ENCODE measurements at places on chromosomes 16 and 17.

DNA sequence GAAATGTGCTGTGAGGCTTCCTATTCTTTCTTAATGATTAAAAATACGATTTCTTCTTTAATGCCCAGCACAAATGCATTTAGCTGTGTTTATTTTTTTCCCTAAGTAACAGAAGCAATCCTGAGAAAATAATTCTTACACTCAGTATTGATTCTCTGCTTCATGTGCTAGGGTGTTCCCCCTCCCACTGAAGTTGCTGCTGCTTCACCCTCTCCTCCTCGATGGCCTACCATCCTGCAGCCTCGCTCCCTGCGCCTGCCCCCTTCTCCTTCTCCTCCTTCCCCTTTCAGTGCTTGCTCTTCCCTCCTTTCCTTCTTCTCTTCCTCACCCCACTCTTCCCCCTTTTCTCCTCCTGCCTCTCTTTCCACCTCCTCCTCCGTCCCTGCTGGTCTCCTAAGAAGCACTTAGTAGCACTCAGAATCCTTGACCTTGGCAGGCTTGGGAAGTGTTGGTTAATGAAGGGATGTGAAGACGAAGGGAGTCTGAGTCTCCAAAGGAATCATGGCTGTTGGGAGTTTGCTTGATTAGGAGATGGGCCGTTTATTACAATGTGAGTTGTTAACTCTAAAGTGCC, 119.7 kb downstream of the RPTOR start:
- no peak for DNase-seq

GRCh38 chr17:50093807-50094206, 1.3 kb upstream of the PDK2 start:
- no peak for DNase-seq

DNA sequence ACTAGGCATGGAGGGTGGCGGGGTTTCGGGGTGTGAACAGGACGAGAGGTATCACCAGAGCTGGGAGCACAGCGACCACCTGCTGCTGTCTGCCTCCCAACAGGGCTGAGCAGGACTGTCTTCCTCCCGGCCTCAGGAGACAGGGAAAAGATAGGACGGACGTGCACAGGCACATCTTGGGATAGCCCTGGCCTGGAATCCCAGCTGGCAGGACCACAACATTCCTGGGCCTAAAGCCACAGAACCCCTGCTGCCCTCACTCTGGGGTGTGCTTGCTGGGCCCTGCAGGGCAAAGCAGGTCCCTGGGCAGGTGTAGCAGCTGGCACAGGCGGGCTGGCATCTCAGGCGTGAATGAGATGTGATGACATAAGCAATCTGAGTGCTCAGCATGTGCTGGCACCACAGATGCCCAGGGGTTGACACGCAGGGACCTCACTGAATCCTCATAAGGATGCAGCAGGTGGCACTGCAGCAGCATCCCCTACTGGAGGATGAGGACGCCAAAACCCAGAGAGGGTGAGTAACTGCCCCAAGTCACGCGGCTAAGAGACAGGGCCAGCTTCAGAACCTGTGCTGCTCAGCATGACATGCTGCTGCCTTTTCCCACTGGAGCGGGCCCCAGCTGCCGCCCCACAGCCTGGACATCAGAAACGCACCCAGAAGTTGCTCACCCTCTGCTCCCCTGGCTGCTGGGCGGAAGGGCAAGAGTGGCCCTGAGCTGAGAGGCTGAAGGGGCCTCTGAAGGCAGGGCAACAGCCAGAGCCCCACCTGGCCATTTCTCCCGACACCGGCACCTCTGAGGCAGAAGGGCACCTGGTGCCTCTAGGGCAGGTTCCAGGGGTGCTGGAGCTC, 7.1 kb downstream of the CORO7 start:
- no peak for DNase-seq

DNA sequence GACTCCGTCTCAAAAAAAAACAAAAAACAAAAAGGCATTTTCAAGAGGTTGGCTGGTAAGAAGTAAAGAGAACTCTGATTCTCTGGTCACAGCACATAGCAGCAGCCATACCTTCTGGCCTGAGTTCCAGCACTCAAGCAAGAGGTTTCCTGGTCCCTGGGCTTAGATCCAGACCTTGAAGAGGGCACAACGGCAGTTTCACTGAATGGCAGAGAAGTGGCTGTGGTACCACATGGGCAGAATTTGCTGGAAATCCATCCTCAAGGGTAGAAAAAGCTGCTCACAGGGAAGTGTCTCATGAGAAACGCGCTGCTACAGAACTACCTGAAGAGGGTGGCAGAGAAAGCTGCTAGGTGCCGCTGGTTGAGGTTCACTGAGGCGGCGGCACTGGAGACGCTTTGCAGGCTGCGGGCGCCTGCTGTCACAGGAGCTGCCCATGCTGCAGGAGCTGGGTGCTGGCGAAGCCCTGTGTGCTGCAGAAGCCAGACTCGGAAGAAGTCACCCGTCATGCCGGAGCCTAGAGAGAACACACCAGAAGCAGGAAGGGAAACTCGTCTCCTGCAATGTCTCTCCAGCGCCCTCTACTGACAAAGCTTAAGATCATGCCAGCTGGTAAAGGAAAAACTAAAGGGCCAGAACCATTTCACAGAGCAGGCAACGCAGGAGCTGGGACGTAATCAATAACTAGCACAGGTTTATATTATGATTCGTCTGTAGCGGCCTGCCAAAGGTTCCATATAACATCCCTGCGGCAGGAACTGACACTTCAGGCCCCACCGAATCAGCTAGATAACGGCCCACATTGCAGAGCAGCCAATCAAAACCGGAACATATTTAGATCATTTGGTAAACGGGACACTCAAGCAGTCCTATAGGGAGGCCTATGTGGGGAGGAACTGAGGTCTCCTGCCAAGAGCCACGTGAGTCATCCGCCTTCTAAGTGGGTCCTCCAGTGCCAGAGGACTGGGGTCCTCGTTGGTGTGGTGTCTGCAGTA, 5.4 kb upstream of the ZNF213 start:
- peak; percentile 59 for DNase-seq

GRCh38 chr16:17724242-17724898, 253.6 kb upstream of the XYLT1 start:
- DNase-seq, result peak; percentile 48

DNA sequence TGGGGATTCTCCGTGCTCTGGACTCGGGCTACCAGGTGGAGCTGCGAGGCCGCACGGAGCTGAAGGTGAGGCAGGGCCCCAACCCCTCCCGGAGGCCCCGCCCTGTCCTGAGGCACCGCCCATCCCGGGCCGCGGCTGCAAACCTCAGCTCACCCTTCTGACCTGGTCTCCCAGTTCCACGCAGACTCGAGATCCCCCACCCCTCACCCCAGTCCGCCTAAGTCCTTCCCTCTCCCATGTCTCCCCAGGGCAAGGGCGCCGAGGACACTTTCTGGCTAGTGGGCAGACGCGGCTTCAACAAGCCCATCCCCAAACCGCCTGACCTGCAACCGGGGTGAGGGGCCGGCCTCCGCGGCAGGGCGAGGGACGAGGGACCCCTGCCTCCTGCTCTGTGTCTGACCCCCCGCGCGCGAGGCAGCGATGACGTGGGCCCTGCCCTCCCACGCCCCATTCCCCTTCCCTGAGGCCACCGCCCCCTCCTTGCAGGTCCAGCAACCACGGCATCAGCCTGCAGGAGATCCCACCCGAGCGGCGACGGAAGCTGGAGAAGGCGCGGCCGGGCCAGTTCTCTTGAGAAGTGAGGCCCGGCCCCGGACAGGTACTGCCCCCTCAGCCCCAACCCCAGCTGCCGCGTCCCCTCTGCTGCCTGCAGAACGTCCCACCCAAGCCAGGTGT, 13.7 kb downstream of the GUCY2D start:
- no peak for DNase-seq

- DNase-seq, result no peak
These were observed 22.5 kb downstream of the RPA1 start for GRCh38 chr17:1852327-1852726.

- DNase-seq, result no peak
These were observed 656 bp upstream of the PRR29 start for GRCh38 chr17:63997341-63998048.

DNA sequence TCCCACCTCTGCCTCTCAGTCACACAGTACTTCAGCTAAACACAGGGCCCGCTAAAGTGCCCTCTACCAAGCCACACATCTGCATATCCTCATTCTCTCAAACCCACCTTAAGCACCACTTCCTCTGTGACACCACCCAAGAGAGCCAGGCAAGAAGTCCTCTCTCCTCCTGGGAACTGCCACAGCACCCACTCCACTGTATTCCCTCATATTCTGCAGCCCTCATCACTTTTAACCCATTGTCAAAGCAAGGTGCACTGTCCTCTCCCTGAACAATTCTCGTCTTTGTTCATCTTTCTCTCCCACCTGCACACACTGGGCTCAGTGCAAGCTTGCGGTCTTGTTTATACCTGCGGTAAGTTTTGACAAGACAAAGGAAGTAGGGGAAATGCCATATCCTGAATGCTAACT, 13.6 kb downstream of the CHD9 start:
- DNase-seq, result no peak

DNA sequence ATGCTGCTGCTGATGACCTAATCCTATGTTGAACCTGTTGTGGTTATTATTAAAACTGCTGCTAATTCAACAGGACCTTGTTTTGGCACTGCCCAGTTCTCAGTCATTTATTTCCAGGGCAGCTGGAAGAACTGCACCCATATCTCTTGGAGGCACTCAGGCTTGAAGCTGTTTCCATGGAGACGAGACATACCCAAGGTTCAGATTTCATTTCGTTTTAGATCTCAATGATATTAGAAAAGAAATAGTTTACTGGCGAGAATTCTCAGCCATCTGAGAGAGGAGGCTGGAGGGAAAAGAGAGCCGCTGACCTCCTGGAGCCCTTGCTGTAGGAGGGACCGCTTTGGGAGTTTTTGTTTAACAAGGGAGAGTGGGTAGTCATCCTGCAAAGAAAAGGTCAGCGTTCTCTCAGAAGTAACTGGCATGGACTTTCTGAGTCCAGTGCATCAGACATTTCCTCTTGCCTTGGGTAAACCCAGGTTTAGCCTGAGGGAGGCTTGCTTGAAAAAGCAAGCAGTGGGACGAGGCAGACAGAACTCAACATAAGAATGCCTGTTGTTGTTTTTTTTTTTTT, 75.4 kb downstream of the YPEL2 start:
- DNase-seq, result no peak

DNA sequence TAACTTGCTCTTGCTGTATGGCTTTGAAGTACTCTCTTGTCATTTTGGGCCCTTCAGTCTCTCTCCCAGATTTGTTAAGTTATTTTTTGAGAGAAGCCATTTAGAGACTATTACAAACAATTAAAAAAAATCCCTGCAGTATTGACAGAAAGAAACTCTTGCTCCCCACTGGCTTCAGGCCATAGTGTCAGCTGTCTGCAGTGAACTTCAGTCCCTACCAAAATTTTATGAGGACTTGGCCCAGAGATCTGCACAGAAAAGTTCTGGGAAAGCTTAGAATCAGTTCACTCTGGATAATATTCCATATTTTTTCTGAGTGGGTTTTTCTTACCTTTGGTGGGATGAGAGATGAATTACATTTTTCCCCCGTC, 30.9 kb upstream of the SUPT4H1 start:
- DNase-seq, result no peak
